Renal pelvis (tissue), 12 donors: ENCODE measurements at places on chromosomes 13 and 19. TPM values are rescaled to one million over a fixed set of nuclear protein-coding genes. Genes with fewer than 3 reads are reported as not detected.

- no peak for DNase-seq
These were observed 12.2 kb downstream of the CERS1 start for GRCh38 chr19:18883526-18884304.

ADAMTS10 gene
- polyA plus RNA-seq, result 38.5 TPM

DNA sequence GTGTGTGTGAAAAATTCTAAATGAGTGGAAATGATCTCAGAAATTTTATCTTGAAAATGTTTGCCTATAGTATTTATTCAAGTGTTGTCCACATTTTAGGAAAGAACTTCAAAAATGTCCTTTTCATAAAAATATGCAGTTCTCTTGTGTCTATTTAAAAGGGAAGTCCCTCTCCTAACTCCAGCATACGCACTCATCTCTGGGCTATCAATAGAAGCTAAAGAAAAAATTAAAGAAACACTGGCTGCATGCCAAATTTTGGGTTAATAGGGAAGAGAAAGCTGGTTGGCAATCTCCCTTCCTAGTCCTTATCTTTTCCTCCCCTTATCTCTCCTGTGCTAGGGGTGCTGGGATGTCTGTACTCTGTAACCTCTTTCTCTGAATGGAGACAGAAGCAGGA is 313.3 kb downstream of the ENOX1 start:
- DNase-seq, result no peak

GRCh38 chr19:4678881-4679790 is 9.0 kb upstream of the MYDGF start:
- DNase-seq, result no peak

CPB2 gene
- 0.10 TPM for polyA plus RNA-seq

DOCK9 gene
- polyA plus RNA-seq, result 58.0 TPM

TMEM190 gene
- polyA plus RNA-seq, result 0.55 TPM

GRCh38 chr19:16660763-16661479 is at the start of gene TMEM38A:
Gene TMEM38A, plus strand, starts transcription at chr19:16661139. Its CDS starts 79 bp downstream, at chr19:16661218.
- no peak for DNase-seq

- no peak for DNase-seq
These were observed 9.1 kb upstream of the TMEM255B start for GRCh38 chr13:113749967-113750366.

DNA sequence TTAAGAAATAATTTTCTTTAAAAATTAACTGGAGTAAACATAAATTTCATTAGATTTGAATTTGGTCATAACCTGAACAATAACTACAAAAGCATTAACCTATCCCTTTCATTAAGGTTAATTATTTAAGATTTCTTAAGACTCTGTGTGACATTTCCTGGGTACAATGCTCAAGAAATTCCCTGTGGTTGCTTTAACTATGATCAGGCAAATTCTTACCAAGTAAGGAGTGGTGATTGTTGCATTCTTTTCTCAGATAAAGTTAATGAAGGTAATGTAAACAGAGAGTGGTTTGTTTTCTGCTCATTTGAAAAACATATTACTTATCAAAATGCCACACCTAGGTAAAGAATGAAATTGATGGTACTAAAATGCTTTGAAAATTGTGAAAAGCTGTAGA is 114.8 kb upstream of the MIR17HG start:
- no peak for DNase-seq

DNA sequence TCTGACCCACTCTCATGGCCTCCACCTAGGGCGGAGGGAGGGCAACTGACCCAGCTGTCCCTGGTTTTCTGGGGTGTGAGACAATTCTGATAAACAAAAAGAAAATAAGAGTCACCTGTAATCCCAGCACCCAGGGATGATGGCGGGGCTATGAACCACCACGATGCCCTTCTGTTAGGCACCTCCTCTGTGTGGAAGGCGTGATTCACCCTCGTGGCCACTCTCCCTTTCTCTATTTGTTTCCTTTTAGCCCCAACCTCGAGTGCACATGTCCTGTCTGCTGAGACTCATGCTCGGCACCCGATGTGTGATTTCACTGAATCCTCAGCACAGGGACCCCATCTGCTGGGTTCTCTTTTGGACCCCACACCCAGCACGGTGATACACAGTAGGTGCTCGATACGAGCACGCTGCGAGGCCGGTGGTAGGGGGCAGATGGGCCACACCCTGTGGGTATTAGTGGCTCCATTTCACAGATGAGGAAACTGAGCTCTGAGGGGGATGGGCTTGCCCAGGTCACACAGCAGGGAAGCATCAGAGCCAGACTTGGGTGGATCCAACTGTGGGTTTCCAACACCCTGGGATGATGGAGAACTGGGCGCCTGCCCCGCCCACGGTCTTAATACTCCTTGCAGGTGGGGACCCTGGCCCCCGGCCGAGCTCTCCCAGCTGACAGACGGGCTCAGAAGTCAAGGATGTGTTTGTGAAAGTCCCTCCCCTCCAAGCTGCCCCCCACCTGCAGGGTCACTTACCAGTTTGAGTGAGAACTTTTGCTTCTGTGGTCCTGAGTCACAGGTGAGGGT is 24.9 kb downstream of the VRK3 start:
- no peak for DNase-seq

ARL11 gene
- polyA plus RNA-seq, result 0.41 TPM

DNA sequence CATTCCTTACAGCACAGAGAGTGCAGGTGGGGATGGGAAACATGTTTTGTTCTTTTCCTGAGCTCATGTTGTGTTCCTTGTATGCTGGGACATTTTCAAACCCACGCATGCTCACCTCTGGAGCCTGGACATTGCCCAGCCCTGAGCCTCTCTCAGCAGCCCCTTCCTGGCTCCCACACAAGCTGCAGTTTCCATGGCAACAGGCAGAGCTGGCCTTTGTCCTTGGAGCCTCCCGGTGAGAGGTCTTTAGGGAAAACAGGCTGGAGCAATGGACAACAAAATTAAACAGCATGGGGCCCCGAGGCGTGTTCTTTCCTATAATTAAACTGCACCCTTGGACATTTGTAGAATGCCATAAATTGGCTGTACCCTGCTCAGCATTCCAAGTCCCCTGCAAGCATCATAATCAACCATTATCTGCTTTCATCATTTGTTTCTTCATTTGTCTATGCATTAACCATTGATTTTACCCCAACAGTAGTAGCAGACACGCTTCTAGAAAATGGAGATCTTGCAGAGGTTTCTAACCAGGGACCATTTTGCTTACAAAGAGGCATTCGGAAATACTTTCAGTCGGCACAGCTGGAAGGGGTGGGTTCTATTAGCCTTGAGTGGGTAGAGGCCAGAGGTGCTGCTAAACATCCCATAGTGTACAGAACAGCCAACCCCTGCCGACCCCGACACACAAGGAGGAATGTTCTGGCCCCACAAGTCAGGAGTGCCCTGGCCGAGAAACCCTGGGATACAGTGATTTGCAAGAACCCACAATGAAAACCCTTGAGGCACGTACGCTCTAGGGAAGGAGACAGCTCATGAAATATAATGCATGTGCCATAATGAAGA is 133.4 kb upstream of the PEG3 start:
- peak; percentile 82 for DNase-seq

DNA sequence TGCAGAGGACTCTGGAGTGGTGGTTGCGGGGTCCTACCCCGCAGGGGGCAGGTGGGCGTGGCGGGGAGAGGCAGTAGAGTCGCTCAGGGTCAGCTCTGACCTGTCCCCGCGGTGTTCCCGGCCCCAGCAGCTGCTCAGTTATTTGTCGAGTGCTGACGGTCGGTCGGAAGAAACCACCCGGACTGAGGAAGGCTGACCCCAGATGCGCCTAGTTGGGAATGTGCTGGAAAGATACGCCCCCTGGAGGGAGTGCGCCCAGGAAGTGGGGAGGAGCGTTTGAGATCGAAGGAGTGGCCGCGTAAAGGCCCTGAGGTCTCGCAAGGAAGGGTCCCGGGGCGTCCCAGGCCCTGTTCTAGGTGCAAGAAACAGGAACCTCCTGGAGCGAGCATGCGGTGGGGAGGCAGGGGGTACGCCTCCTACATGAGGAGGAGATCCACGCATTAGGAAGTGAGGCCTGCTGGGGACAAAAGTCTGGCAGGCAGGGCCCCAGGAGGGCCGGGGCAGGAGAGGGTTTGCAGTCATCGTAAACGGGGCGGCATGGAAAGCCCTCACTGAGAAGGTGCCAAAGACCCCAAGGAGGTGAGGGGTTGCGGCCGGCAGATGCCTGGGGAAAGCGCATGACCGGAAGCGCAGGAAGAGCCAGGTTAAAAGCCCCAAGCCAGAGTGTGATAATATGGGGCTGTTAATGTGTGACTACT is 9.2 kb downstream of the CCDC8 start:
- DNase-seq, result peak; percentile 69

DNA sequence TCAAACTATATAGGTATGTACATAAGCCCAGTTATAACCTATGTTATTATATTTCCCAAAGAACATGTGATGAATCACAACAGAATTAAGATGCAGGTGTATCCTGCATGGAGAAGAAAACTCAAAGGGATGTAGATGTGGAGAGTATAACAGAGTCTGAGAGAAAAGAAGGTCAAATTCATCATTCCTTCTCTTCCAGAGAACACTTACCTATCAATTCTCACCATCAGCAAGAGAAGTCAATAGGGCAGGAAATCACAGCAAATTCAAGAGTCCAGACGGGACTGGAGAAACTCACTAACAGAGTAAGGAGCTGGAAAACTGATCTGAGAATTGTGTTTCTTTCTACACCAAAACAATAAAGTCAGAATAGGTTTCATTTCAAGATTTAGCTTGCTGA is 28.4 kb downstream of the DIAPH3 start:
- DNase-seq, result no peak

DNA sequence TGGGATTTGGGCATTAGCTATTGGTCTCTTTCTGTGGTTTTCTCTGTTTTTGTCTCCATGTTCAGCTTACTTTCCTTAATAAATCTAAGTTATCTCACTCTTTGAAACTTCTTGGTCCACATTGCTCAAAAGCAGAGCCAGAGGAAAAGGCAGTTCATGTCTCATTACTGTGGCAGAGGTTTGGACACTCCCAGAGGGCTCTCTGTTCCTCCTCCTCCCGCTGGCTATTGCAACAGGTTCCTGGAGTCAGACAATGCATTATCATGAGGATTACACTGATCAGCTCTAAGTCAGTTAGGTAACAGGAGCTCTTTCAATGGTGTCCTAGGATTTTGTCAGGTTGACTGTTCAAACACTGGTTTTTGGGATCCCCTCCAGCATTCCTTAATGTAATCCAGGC is 298.8 kb downstream of the NDFIP2 start:
- no peak for DNase-seq

DNA sequence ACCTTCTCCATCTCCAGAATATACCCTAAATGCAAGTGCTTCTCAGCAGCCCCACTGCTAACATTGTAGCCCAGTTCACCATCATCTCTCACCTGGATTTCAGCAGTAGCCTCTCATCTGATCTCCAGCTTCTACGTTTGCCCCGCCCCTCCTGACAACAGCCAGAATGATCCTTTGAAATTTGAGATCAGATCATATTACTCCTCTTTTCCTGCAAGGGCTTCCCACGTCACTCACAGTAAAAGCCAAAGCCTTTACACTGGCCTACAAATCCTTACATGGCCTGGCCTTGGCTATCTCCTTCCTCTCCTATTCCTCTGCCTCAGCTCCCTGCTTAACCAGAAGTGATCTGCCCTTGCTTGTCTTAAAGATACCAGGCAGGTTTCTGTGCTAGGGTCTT is 94.3 kb upstream of the NBEA start:
- no peak for DNase-seq

EDNRB gene
- polyA plus RNA-seq, result 79.0 TPM

CALR3 gene
- not detected for polyA plus RNA-seq

DNA sequence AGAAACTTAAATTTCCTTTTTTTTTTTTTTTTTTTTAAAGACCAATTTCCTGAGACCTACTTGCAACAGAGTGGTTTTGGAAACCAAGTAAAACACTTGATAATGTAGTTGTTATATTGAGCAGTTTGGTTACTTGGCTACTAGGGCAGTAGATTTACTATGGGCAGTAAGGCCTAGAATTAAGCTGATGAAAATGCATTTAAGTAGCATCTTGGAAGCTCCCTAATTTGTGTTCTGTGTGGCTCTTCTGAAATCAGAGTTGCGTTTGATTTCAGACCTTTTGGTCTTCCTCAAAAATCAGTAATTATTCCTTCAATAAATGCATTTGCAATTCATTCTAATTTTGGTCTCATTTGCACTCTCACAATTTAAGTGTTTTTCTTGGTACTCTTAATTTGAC is 810 bp downstream of the GPR180 start:
- no peak for DNase-seq

ZNF701 gene
- polyA plus RNA-seq, result 12.5 TPM

RFXANK gene
- 77.0 TPM for polyA plus RNA-seq

CYP2A7 gene
- polyA plus RNA-seq, result 0.09 TPM

DNA sequence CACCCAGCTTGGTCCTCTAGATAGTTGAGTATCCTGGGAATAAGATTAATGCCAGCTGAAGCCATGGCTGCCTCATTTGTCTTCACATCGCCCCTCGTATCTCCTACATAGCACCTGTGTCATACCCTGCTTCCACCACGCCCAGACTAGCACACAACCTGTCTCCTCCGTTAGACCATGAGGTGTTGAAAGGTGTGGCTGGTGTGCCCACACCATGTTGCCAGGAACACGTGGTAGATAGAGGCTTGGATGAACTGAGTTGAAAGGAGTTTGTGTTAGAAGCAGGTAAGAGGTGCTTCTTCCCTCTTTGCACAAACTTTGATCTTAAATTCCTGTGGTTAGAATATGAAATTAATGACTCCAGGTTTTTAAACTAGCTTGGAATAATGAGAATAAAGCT is 40.1 kb downstream of the RGCC start:
- DNase-seq, result no peak

SPTBN4 gene
- 1.4 TPM for polyA plus RNA-seq

DNA sequence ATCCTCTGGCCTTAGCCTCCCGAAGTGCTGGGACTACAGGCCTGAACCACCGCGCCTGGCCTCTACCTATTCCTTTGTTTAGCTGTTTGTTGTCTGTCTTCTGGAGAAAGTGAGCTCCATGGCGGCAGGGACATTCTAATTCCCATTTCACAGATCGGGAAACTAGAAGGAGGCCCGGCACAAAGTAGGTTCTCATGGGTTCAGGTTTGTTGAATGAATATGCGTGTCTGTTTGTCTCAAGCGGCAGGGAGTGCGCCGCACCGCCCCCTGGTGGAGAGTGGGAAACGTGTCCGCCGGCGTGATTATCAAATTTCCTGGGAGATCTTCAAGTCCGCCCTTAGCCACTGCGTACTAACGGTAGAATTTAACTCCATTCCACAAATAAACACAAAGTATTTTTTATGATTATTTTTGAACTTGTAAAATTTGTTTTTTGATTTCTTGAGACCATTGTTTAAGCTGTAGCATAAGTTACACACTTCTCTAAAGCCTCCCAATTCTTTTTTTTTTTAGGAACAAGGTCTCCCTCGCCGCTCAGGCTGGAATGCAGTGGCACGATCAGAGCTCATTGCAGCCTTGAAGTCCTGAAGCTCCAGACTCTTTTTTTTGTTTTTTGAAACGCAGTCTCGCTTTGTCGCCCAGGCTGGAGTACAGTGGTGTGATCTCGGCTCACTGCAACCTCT is 8.9 kb upstream of the CCDC9 start:
- DNase-seq, result no peak

ZNF440 gene
- 20.8 TPM for polyA plus RNA-seq

DNA sequence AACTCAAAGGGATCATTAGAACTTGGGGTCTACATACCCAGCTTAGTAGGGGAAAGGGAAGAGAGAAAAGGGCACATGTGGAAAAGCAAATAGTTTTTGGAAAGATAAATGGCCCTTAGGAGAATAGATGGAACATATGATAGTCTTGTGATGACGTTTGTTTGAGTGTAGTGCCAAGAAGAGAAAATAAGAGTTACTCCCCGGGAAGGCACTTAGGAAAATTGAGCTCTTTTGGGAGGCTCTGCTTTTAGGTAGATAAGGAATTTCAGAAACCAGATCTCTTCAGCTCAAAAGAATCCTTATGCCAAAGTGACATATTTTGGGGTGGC is 44.8 kb upstream of the SERTM1 start:
- no peak for DNase-seq

WASF3 gene
- polyA plus RNA-seq, result 47.7 TPM

CEACAM8 gene
- polyA plus RNA-seq, result 0.15 TPM

ATP8B3 gene
- 1.0 TPM for polyA plus RNA-seq

GRCh38 chr13:103328899-103329298 is 262.7 kb upstream of the SLC10A2 start:
- DNase-seq, result no peak
